ENCODE measurements at places on chromosomes 12 and 14.
A peak's percentile ranks its signal among the peaks of the same experiment; 100 is the strongest.

- DNase-seq: peak; percentile 49
Observed at GRCh38 chr12:50166799-50167048, 445 bp downstream of the CERS5 start.

DNA sequence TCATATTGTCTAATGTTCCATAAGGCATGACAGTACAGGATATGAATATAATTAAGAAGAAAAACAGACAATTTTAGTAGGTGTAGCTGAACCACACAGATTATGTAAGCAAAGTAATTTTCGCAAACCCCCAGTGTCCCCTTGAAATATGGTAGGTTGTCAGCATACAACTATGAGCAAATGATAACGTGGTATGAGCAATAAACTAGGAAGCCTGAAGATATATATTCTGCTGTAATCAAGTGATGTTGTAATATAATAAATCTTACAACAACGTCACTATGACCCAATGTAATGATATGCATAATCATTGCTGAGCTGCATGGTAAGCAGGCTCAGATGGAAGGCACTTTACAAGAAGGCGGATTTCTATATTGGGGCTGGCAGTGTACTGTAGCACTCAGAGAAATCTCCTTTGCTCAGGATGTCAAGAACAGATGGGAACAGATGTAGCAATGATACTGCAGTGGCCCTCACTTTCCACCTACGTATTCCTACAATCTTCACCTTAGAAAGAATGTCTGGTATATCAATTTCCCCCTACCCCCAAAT lies 47.8 kb upstream of the MYF6 start:
- no peak for DNase-seq

DNA sequence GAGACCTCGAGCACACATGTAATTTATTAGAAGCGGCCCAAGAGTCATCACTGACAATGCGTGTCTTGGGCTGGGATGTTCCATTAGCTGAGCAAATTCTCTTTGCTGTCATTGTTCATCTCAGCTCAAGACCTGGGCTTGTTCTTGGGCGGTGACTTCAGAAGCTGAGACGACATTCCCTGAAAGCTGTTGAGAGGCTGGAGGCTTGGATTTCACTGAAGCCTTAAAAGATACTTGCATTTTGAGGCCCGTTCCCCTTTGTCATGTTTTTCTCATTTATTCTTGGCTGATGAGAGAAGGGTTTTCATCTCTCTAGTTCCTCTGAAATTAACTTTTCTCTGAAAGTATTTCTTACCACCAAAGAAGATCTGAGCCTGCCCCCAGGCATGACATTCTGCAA lies 16.6 kb upstream of the SUSD6 start:
- DNase-seq: no peak

GRCh38 chr12:578748-579419 lies 84.4 kb downstream of the NINJ2 start:
- DNase-seq: no peak

GRCh38 chr12:113932381-113933196 lies 33.5 kb downstream of the RBM19 start:
- DNase-seq: no peak

GRCh38 chr14:22877000-22877501 lies 5.5 kb downstream of the LRP10 start:
- no peak for DNase-seq

GRCh38 chr12:95195122-95195521 lies 22.1 kb downstream of the FGD6 start:
- no peak for DNase-seq

- no peak for DNase-seq
Observed at GRCh38 chr12:57717846-57718640, 20.5 kb downstream of the AGAP2 start.

DNA sequence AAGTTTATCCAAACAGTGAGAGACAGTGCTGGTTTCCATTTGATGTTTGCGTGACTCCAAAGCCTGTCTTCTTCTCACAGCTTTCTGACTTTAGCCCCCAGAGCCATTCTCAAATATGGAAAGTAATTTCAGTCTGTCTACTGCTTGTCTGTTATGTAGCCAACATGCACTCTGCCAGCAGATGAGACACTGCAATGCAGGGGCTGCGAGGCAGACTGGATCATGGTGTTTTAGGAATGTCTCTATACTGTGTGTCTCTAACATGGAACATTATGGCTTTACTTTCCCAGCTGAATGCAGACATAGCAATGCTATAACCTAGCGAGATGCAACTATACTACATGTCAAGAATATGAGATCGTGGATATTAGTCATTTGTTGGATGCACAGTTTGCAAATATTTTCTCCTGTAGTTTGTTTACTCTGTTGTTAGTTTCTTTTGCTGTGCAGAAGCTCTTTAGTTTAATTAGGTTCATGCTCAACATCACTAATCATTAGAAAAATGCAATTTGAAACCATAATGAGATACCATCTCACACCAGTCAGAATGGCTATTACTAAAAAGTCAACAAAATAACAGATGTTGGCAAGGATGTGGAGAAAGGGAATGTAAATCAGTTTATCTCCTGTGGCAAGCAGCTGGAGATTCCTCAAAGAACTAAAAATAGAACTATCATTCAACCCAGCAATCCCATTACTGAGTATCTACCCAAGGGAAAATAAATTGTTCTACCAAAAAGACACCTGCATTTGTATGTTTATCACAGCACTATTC lies 235.8 kb upstream of the TMTC1 start:
- DNase-seq: no peak

DNA sequence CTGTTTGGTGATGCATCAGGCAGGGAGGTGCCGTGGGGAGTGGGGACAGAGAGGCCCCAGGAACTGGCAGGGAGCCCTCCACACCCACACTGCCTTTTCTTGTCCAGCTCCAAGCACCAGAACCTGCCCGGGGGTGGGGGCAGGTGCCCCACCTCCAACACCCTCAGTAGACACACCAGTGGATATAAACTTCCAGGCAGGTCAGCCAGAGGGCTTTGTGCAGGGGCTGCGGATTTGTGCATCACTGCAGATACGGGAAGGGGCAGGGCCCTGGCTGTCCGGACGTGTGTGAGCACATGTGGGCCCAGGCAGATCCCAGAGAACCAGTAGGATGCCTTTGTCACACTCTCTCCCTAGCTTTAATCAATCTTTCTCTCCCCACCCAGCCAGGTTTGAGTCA lies 1.3 kb upstream of the TGM1 start:
- no peak for DNase-seq

DNA sequence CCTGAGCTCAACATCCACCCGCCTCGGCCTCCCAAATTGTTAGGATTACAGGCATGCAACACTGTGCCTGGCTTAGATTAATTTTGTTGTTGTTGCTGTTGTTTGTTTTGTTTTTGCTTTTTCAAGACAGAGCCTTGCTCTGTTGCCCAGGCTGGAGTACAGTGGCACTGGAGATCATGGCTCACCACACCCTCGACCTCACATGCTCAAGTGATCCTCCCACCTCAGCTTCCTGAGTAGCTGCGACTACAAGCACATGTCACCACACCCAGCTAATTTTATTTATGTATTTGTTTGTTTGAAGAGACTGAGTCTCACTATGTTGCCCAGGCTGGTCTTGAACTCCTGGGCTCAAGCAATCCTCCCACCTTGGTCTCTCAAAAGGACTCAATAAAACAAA lies 26.7 kb downstream of the CRY1 start:
- DNase-seq: no peak

GRCh38 chr14:57464008-57464730 lies 29.5 kb downstream of the CCDC198 start:
- no peak for DNase-seq

GRCh38 chr12:125983094-125983783 lies 918.0 kb downstream of the AACS start:
- DNase-seq: no peak

DNA sequence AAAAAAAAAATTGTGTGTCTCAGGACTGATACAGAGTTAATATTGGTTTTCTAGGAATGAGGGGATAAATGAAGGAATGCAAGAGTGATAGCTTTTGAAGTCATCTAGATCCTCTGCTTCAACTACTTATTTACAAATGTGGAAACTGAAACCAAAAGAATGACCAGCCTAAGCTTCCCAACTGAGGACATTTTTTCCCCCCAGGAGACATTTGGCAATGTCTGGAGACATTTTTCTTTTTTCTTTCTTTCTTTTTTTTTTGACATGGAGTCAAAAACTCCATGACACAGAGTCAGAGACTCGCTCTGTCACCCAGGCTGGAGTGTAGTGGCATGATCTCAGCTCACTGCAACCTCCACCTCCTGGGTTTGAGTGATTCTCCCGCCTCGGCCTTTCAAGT lies 15.3 kb downstream of the DLK1 start:
- DNase-seq: no peak

DNA sequence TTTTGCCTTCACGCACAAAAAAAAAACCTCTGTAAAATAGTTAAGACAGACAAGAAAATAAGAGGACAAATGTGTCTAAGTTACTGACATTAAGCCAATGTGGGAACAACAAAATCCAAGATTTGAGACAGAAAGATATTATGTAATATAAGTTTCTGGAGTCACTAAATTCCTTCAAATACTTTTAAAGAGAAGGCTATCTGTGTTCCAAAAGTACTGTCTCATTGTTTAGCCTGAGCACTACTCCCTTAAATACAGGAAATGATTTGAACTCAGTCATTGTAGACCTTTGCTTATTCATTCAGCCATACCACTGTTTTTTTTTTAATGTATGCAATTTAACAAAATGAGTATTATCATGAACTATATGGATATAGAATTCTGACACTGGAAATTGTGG lies 82.7 kb upstream of the KITLG start:
- no peak for DNase-seq

DNA sequence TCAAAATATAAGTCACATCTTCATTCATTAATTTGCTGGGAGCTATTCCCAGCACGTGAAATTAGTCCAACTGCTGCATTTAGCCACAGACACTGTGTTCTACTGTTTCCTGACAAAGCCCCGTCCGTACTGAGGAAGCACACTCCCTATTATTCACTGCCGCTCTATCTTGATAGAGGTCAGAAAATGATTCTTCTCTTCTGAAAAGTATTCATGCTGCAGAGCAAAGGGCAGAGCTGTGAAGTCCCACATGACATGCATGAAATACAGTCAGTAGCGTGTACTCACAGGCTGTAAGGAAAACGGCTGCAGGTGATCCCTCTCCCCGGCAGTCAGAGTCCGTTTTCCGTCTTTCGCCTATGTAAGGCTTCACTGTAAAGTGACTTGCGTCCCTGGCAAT lies 302.5 kb upstream of the FKBP4 start:
- no peak for DNase-seq

- DNase-seq: no peak
Observed at GRCh38 chr12:101915841-101916240, 38.5 kb downstream of the DRAM1 start.

GRCh38 chr12:106329231-106329982 lies 26.9 kb downstream of the TCP11L2 start:
- no peak for DNase-seq

DNA sequence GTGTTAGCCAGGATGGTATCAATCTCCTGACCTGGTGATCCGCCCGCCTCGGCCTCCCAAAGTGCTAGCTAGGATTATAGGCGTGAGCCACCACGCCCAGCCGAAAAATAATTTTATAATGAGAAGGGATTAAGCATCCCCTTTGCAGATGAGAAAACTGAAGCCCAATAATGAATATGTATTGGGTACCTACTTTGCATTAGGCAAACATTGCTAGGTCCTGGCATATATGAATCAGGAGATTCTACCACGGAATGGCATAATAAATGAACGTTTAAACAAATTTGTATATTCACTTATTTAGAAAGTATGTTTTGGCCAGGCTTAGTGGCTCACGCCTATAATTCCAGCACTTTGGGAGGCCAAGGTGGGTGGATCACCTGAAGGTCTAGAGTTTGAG lies 32.4 kb downstream of the TULP3 start:
- no peak for DNase-seq

All from stimulated activated CD8-positive, alpha-beta memory T cell treated with anti-CD3 and anti-CD28 coated beads, Interleukin-4, amount 100 ng/mL, for 24 hours (primary cell).